ENCODE measurements at places on chromosomes 5 and 9. TPM values are rescaled to one million over a fixed set of nuclear protein-coding genes. Genes with fewer than 3 reads are reported as not detected.

- H3K36me3 ChIP-seq: peaks cover 87% of the 10 kb centered on the region
- no peak for DNase-seq
- H3K27me3 ChIP-seq: no peaks in the 10 kb centered on the region
- no peak overlapping the region for H3K27ac ChIP-seq
- H3K4me1 ChIP-seq: no peaks in the 10 kb centered on the region
Observed at GRCh38 chr9:127474592-127474991, 23.3 kb downstream of the LRSAM1 start.

GRCh38 chr5:100110497-100110896, 424.7 kb upstream of the FAM174A start:
- H3K36me3 ChIP-seq: no peaks in the 10 kb centered on the region
- H3K27ac ChIP-seq: no peak overlapping the region
- H3K27me3 ChIP-seq: no peaks in the 10 kb centered on the region
- no peak overlapping the region for H3K4me3 ChIP-seq
- DNase-seq: no peak

DNA sequence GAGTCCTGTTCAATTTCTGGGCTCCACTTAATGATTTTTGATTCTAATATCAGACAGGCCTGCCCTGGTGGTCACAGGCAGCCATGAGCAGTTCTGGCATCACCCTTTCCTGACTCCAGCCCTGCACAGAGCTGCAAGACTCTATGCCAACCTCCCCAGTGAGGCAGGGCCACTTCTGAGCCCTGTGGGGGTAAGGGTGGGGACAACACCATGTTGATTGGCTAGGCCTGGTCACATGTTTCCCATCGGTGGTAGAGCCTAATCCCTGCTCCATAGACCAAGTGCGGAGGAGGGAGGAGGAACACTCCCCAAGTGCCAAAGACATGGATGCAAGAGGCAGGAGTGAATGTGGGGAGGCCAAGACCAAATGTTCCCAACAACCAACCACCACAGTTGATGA, 134.6 kb downstream of the PHF2 start:
- no peak overlapping the region for H3K4me3 ChIP-seq
- DNase-seq: no peak
- H3K27me3 ChIP-seq: no peaks in the 10 kb centered on the region
- no peaks in the 10 kb centered on the region for H3K4me1 ChIP-seq
- no peak overlapping the region for H3K27ac ChIP-seq

DNA sequence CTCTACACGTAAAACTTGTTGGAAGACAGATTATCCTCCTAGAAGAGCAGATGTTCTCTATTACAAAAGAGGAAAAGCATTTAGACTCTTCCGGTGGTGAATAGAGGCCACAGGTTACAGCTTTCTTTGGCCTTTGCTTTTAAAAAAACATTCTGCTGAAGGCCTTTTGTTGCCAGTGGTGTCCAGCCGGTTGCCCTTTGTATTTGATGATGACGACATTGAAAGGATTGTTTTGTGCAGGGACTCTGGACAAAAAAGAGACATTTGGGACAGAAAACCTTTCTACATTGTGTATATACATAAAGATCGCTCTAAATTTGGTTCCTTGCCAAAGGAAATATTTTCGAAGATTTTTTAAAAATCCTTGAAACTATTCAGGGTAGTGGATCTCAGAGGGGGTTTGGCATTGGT, 180.3 kb downstream of the C9orf152 start:
- no peaks in the 10 kb centered on the region for H3K36me3 ChIP-seq
- no peak overlapping the region for H3K4me3 ChIP-seq
- DNase-seq: no peak
- peaks cover 5% of the 10 kb centered on the region for H3K4me1 ChIP-seq
- peak overlapping the region; percentile 12 for H3K27ac ChIP-seq

DNA sequence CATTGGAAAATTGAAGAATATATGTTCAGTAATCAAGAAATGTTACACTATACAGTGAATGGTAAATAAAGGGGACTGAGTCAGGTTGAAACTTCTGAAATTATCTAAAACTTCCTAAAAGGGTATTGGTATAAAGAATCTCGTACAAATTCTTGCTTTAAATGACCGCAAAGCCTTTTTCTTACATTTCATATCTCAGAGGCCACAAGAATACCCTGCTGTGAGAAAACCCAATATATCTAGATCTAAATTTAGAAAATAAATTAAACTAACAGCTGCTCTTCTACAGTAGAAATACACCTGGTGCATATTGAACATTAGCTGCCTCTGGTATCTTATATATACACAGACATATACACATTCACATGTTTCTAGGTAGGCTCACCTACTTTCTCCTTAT, 221.7 kb downstream of the PCSK5 start:
- no peak overlapping the region for H3K27ac ChIP-seq
- peaks cover 8% of the 10 kb centered on the region for H3K4me1 ChIP-seq
- no peak for DNase-seq

DNA sequence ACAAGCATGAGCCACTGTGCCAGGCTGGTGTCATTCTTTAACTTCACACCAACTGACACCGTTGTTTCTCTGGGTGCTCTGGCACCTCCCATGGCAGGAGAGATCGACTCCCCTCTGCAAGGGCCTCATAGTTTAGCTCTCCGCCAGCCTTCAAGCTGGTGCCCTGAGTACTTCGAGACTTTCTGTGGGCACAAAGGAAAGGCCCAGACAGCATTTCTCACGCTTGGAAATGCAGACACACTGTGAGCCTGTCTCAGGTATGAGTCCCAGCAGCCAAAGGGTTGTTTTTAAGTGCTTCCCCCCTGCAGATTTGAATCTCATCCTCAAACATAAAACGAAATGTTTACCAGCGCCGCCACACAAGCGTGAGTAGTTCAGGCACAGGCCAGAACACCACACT, 11.1 kb upstream of the TCF7 start:
- peaks cover 10% of the 10 kb centered on the region for H3K4me1 ChIP-seq
- DNase-seq: no peak
- H3K27me3 ChIP-seq: no peaks in the 10 kb centered on the region
- H3K36me3 ChIP-seq: no peaks in the 10 kb centered on the region
- H3K27ac ChIP-seq: no peak overlapping the region
- H3K4me3 ChIP-seq: no peak overlapping the region

GRCh38 chr5:59130431-59130830, 547.6 kb downstream of the RAB3C start:
- H3K4me3 ChIP-seq: no peak overlapping the region
- peaks cover 30% of the 10 kb centered on the region for H3K4me1 ChIP-seq
- no peak for DNase-seq
- H3K27me3 ChIP-seq: no peaks in the 10 kb centered on the region

GRCh38 chr5:37837414-37838032, 2.3 kb downstream of the GDNF start:
- peaks cover 38% of the 10 kb centered on the region for H3K4me1 ChIP-seq
- H3K27me3 ChIP-seq: peaks cover 6% of the 10 kb centered on the region
- peak overlapping the region; percentile 78 for H3K4me3 ChIP-seq
- DNase-seq: peak; percentile 91
- H3K36me3 ChIP-seq: no peaks in the 10 kb centered on the region
- H3K27ac ChIP-seq: peak overlapping the region; percentile 94

DNA sequence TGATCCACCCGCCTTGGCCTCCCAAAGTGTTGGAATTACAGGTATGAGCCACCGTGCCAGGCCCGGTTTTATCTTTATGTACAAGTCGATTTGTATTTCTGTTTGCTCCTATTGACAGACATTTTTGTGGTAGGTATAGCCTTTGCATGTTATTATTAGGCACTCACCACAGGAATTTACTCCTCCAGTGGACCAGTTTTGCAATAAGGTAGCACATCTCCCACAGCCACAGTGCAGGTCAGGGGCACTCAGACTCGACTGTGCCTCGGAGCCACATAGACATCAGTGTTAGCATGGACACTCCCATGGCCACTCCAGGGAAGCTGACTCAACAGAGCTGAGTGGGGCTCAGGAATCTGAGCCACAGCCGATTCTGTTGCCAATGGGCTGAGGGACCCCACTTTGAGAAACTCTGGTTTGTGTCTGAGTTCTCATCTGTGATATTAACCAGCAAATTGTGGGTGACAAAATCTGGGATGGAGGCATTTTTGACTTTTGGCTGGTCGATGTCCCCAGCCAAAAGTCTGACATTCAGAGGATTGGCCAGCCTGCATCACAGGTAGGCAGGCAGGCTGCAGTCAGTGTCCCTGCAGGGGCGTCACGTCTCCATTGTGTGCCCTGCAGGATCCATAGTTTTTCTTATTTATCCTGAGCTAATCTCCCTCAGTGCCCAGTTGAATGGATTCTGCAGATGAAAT, 15.0 kb upstream of the SHB start:
- H3K27me3 ChIP-seq: no peaks in the 10 kb centered on the region
- no peak overlapping the region for H3K27ac ChIP-seq
- no peaks in the 10 kb centered on the region for H3K4me1 ChIP-seq

DNA sequence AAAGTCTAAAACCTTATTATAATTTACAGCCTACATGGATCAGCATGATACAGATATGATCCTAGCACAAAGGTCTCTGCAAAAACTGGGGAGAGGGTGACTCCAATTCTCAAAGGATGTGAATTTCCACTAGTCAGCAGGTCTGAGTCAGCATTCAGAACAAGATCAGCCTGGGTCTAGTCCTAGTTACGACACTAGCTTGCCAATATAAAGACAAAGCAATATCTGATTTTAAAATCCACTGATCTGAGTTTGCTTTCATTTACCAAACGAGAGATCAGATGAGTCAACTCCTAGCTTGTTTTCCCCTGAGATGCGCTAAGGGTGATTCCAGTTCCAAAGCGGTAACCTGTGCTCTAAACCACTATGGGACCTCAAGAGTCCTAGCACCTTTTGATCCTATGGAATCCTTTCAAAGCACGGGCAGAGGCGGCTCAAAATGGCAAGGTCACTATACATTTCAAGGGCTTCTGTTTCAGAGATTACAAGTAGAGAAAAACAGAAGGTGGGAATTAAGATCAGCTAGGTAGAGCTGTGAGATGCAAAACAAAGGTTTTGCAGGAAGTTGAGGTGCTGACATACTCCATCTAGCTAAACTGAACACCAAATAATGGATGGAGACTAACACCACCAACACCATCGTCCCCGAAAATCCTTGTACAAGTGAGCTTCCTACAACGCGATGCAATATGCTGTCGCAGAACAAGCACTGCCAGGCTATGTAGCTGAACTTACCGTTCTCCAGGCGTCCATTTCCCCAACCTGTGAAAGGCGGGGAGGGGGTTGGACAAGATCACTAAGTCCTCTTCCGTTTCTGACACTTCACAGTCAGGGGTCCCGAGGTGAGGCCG, 906 bp downstream of the SLC25A51 start:
- peak overlapping the region; percentile 68 for H3K4me3 ChIP-seq
- peak overlapping the region; percentile 91 for H3K27ac ChIP-seq
- no peaks in the 10 kb centered on the region for H3K4me1 ChIP-seq
- no peaks in the 10 kb centered on the region for H3K36me3 ChIP-seq

The ADAMTSL2 gene
- 0.81 TPM for total RNA-seq

The RNF180 gene
- 27.1 TPM for total RNA-seq

The ADGRV1 gene
- 0.54 TPM for total RNA-seq

The TXNDC8 gene
- not detected for total RNA-seq

The FYB1 gene
- total RNA-seq: 13.7 TPM

The WNK2 gene
- 38.0 TPM for total RNA-seq

The HTR1A gene
- total RNA-seq: not detected

The ACOT12 gene
- 0.41 TPM for total RNA-seq

Measured in sigmoid colon (tissue), 7 donors.